ENCODE measurements at places on chromosomes 7 and 10. TPM values are rescaled to one million over a fixed set of nuclear protein-coding genes. Genes with fewer than 3 reads are reported as not detected.

LMOD2 gene
- total RNA-seq = not detected

CDHR1 gene
- total RNA-seq = 4.1 TPM

ITGA8 gene
- total RNA-seq = 0.24 TPM

GRCh38 chr7:90455163-90456030, 14.0 kb upstream of the PTTG1IP2 start:
- no peak for DNase-seq

DNA sequence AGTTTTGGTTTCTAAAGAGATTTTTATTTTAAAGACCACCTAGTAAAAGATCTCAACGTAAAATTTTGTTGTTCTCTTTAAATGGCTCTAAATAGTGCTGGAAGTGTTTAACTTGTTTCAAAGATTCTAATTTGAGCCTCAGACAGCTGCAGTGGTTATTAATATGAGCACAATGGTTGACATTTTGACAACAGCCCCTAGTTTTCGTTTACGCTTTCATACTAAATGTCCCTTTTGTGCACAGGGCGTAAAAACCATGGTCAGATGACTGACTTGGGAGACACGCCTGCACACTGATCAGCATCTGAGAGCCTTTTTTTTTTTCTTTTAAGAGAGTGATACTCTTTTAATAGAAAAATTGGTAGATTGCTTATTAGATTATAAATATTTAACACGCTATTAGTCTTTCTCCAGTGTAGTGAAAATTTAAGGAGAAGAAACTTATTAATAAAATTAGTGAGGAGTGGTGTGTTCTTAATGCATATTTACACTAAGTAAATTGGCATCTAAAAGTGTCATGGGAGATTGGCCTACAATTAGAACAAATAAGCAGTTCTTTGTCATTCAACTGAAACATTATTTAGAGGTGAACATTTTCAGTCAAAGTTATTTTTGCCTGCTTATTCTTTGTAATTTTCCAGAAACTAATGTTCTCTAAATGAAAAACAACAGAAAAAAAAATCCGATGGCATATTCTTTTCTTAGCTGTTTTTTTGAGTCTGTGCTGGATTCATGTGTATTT, 182.8 kb upstream of the PHYHIPL start:
- no peak for DNase-seq

DNA sequence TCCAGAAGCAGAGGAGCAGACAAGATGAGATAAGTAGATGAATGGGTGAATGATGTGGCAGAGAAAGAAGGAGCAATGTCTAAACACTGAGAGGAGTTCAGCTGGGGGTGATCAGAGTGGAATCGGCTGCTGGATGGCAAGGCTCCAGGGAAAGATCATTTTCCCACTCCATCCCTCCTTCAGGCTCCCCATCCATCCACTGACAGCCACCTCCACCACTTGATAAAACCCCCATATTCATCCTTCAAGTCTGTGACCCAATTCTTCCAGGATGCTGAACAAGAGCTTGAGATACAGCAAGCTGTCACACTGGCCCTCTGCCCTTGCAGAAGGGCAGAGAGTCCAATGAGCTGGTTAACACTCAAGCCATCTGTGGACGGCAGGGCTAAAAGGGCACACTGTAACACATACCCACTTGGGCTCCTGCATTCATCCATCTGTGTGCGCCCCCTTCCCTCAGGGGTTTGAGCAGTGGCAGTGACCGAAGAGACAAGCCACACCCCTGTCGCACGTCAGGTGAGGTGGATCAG, 30.8 kb upstream of the CACNB2 start:
- no peak for DNase-seq

DNA sequence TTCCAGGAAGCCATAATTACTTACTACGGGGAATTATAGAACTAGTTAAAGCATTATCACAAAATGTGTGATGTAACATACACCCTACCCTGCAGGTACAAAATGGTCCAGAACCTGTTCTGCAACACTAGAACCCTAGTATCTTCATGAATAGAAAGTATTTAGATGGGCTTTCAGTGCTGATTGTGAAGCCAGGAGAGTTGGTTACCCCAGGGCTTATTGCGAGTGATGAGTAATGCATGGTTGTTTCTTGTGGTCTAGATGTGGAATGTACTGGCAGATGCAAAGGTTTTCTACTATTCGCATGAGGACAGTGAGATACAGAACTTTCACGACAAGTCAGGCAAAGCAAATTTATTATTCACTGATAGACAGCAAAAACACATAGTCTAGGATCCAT, 33.6 kb upstream of the AGR3 start:
- no peak for DNase-seq

DNA sequence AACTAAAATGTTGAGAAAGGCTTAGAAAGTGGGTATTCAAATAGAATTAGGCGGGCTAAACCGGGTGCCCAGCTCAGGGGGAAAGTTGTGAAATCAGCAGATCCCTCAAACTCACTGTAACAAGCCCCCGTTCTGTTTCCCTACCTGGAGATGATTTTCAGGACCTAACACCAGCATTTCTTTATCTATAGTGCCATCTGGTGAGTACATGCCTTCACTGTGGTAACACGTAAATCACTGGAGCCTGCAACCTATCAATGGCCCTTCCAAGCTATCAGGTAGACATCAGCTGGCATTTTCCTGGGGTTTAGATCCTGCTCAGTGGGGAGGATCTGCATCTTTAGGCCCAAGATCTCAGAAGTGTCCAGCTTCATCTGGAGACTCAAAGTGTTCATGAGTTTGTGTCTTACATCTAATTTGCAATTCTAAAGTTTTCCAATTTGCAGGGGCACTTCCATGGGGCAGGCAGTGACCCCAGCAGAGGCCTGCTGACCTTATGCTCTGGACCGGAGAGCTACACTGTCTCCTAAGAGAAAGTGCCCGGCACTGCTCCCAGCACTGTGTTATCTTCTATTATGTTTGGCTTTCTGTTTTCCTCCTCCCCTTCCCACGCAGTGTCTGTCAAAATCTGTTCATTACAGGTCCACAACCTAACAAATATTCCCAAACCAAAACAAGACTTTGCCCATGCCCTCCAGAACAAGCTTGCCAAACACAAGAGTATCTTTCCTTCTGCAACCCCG, 132.5 kb downstream of the LSM5 start:
- no peak for DNase-seq
